ENCODE measurements at places on chromosomes 2 and 18.

- no peak for DNase-seq
These were observed 129.3 kb upstream of the CCDC150 start for GRCh38 chr2:196510246-196510645.

DNA sequence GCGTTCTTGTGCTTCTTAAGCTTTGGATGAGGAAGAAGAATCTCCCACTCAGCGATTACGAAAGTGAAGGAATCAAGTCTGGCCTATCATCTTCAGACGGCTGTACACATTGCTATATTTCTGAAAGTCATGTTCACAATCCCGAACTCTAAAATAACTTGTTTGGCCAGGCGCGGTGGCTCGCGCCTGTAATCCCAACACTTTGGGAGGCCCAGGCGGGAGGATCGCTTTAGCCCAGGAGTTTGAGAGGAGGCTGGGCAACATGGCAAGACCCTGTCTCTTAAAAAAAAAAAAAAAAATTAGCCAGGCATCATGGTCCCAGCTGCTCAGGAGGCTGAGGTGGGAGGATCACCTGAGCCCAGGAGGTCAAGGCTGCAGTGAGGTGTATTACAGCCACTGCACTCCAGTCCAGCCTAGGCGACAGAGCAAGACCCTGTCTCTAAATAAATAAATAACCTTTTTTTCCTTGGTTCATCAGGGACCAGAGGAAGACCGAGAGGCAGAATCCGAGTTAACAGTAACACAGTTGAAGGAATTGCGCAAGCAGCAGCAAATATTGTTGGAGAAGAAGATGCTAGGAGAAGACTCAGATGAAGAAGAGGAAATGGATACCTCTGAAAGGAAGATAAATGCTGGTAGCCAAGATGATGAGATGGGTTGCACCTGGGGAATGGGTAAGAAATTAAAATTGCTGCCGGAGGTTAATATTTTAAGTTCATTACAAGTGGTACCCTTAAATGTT, 1.1 kb downstream of the SLC4A1AP start:
- no peak for DNase-seq

DNA sequence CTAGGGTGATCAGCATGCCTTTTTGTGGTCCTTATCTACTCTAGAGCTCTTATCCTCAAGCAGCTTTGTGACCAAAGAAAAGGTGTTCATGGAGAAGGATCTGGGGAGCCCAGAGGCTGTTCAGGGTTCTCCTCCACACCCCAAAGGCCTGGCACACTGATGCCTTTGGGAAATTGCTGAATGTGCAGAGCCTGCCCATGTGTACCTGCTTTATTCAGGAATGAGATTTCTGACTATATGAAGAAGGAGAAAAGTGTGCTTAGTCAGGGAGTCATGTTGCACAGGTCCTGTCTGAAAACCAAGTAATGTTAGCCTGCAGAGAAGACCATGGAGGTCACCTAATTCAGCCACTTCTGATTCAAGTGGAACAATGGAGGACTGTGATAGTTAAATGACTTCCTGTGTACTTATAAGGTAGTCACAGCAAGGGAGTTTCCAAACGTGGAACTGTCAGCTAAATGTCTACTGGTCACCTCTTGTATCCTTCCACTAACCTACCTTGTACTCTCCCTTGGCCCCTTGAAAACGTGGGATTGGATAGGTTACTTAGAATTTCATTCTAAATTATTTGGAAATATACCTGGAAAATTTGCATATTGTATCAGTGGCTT, 81.3 kb downstream of the LIMS1 start:
- DNase-seq = no peak

DNA sequence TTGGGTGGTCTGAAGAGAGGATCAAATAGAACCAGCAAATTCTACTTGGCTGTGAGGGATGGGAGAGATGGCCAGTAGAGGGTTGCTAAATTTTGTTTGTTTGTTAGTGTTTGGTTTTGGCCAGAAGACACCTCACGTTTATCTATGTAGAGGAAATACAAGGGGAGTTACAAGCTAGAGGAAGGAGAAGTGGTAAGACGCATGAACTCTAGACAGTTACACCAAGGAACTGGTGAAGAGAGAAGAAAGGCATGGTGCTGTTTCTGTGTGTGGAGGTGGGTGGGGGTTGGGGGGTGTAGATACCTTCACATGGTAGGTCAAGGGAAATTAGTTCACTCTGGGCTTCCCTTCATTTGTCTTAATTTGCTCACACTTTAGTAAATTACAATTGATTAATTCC, 25.6 kb downstream of the RASGRP3 start:
- DNase-seq = no peak

DNA sequence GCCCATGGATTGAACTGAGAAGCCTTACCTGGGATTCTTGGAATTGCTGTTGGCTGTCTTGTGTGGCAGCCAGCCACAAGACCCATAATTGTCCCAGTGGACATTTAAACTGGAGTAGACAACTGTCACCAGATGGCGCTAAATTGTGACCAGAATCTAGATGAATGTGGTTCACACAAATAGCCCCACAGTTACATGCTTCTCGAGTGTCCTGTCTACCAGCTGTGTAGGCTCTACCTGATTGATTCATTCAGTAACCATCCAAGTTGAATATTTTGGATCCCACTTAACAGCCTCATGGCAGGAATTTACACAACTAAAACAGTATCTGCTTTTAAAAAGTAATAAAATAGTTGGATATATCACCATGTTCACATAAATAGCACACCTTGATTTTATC, 73.2 kb downstream of the MAP4K4 start:
- no peak for DNase-seq

DNA sequence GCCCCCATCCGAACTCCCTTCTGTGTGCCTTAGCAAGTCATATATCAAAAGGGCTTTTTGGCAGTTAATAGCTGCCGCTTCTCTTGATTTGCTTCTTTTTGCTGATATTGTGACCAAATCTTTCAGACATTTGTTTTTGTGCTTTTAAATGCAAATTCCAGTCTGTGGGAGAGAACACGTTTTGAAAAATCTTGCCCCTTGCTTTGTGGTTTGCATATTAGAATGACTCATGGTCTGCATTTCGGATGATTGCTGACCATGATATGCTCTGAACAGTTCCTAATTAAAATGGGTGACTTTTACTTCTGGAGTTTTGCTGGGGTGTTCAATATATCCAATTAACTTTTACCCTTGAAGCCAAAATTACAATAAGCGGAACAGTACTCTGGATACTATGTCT, 58.2 kb upstream of the ST6GAL2 start:
- DNase-seq = no peak

DNA sequence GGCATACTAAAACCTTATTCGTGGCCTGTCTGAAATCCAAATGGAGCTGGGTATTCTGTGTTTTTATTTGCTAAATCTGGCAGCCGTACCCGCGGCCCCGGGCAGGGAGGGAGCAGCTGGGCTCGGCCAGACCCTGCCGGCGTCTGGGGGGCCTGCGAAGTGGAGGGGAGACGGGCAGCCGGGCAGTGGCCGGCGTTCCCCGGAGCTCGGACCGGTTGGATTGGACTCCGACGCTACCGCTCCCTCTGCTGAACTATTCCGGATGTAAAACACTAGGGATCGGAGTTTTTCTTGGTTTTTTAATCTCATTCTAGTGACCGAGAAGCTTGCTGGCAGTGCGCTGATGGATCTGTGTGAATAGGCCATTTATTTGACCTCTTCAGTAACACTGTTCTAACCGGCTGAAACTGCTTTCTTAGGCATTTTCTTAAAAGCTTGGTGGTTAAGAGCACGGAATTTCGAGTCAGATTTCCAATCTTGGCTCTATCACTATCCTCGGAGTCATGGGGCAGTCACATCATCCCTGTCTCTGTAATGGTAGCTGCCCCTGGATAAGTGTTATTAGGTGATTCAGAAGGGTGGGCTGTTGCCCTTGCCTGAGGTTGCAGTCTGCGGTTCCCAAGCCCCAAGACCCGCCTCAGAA, 694 bp downstream of the UNC50 start:
- no peak for DNase-seq

- DNase-seq = no peak
These were observed 273.7 kb downstream of the TMX3 start for GRCh38 chr18:68441241-68441640.

GRCh38 chr2:239644011-239644410, 243.2 kb upstream of the HDAC4 start:
- no peak for DNase-seq

- no peak for DNase-seq
These were observed 87.4 kb downstream of the RNF144A start for GRCh38 chr2:7004636-7005035.

GRCh38 chr2:58052978-58053377, 6.4 kb downstream of the VRK2 start:
- DNase-seq = no peak

DNA sequence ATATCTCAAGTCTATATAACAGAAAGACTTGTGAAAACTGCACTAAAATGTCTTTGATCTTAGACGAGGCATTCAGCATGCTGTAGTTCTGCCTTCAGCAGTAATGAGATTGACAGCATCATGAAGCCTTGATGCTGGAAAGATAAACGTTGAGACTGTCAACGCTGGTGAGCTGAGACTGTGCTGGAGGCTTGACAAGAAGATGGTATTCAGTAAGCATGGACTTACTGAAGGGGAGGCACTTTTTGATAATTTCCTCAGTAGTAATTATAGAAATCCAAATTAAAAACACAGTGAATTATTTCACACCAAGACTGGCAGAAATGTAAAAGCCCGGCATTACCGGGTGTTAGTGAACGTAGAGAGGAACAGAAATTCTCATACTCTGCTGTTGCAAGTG, 162.2 kb downstream of the CCBE1 start:
- no peak for DNase-seq

DNA sequence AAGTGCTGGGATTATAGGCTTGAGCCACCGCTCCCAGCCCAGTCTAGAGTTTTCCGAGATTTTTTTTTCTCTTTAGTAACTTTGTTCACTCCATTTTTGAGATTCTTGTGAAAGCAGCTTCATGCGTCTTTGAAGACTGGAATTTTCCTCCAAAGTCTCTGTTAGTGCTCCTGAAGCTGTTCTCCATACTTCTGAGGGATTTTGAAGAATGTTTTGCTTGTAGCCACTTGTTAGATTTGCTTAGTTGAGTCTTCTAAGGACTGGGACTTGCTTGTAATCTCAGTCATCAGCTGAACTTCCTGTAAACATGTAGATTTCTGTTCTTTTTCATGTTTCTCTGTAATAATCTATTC, 234.3 kb downstream of the MYCN start:
- DNase-seq = no peak

DNA sequence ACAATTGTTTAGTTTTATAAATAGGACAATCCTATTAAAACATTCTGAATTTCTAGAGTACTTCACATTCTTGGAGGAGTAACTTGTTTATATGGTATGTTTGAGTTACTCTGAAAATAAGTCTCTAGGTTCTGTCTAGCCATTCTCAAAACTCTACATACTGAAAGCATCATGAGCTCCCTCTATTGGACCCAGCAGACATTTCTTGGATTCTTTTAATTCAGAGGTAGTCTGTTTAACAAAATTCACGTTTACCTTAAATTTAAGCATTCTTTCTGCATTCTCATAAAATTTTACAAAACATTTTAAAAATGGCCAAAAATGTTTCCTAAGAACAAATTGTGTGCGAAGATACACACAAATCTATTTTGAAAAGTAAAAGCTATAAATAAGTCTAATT, 15.3 kb downstream of the SP9 start:
- DNase-seq = no peak

- no peak for DNase-seq
These were observed 176.9 kb downstream of the UBE2E3 start for GRCh38 chr2:181157326-181157725.

- DNase-seq = no peak
These were observed 70.2 kb downstream of the LRRC30 start for GRCh38 chr18:7301094-7301493.

DNA sequence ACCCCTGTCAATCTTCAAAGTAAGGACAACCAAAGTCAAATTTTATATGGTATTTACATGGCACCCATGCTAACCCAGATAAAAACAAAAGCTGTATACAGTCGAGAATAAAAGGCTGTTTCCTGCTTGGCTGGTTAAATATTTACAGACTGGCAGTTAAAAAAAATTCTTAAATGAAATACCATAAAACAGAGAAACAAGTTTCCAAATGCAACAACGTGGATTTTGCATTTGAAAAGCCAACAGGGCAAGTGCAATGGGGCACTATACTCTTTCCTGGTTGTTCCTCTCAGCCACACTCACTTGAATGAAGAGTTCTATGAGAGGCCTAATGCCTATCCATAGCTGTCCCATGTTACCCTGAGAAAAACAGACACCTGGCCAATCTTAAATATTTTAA, 6.1 kb upstream of the NR4A2 start:
- no peak for DNase-seq

DNA sequence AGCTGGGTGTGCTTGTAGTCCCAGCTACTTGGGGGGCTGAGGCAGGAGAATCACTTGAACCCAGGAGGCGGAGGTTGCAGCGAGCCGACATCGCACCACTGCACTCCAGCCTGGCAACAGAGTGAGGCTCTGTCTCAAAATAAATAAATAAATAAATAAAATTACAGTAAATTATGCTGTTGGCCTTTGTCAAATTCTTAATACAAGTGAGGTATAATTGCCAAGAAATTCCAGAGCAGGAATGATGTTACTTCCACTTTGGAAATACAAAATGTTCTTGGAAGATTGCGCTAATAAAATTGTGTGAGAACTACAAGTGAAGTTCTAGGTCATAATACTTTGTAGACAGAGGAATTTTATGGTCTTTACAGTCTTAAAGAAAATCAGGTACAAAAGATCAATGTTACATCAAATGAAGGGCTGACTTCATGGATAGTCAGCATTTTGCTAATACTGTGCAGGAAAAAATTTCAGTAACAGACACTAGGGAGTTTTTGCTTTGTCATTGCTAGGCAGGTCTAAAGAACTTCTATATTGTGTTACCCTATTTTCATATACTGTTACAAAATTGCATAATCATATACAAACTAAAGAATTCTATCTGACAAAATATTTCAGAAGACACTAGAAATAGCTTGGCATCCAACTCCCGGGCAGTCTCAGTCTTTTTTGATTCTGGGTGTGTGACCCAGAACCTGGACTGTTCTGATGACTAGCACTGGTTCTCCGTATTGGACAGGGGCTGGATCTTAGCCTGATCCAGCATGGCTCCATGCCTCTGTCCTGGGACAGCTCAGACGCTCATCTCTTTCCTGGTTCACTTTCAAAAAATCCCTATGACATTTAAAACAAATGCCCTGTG, 76.0 kb upstream of the STK17B start:
- DNase-seq = no peak

DNA sequence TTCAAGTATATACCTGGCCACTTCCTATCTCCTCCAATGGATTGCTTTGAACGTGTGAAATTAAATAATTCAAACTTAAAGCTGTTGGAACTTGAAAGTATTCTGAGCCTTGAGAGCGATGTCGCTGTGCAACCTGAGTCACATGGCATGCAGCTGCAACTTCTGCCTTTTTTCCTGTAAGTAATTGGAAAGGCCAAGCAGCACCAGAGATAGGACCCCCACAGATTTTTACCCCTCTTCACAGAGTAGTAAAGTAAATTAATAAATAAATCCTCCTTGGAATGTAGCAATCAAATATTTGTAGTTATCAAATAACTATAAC, 3.2 kb upstream of the RNF149 start:
- DNase-seq = no peak
